ENCODE measurements at places on chromosomes 6 and 20.
A peak's percentile ranks its signal among the peaks of the same experiment; 100 is the strongest.

GRCh38 chr6:109007521-109007920 is 87.1 kb downstream of the SESN1 start:
- DNase-seq: no peak

- DNase-seq: no peak
Measured at GRCh38 chr20:59777331-59777725, 156.1 kb downstream of the SYCP2 start.

DNA sequence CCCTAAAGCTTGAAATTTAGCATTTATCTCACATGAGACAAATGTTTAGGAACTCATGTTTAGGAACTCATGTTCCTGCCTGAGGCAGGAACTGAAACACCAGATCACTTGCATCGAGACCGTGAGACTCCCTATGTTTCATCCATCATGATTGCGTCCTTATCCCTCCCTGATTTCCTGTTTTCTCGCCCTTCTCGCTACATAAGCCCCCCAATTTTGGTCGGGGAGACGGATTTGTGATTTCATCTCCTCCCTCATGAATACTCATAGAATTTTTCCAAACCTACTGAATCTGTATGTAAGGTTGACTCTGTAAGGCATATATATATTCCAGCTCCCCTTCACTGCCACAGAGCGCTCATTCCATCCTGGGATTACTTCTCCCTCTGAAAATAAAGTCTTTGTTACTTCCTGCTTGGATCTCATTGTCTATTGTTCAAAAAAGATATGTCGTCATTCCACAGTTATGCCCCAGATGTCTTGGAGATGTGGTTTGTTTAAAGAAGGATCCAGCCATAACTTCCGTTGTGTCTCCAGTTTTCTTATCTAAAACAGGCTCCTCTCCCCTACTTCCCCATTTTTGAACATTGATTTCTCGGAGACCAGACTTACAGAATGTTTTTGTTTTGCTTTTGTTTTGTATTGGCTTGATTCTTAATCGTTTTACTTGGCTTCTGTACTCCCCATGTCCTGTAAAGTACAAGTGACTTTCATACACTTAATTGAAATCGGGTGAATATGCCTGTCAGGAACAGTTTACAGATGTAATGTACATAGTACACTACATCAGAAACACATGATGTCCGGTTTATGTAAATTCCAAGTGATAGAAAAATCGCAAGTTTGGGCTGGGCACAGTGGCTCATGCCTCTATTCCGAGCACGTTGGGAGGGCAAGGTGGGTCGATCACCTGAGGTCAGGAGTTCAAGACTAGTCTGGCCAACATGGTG is 118.7 kb downstream of the HFE start:
- DNase-seq: no peak

- no peak for DNase-seq
Measured at GRCh38 chr6:129981598-129981997, 36.8 kb upstream of the L3MBTL3 start.

DNA sequence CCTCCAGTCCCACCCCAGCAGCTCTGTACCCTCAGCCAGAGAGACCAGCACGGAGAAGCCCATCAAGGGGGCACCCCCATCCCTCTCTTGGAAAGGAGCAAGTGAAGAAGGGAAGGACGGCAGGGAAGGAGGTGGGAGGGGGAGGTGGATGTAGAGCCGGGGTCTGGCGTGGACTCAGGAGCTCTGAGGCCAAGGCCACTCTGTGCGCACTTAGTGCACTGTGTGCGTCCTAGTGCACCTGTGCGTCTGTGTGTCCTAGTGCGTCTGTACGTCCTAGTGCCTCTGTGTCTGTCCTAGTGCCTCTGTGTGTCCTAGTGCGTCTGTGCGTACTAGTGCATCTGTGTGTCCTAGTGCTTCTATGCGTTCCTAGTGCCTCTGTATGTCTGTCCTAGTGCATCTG is 54.2 kb downstream of the DSTN start:
- DNase-seq: no peak

- no peak for DNase-seq
Measured at GRCh38 chr6:25635886-25636317, 16.1 kb upstream of the SCGN start.

- no peak for DNase-seq
Measured at GRCh38 chr20:50140339-50140859, 13.1 kb downstream of the PEDS1 start.

- DNase-seq: no peak
Measured at GRCh38 chr20:41047279-41047974, 18.8 kb downstream of the TOP1 start.

DNA sequence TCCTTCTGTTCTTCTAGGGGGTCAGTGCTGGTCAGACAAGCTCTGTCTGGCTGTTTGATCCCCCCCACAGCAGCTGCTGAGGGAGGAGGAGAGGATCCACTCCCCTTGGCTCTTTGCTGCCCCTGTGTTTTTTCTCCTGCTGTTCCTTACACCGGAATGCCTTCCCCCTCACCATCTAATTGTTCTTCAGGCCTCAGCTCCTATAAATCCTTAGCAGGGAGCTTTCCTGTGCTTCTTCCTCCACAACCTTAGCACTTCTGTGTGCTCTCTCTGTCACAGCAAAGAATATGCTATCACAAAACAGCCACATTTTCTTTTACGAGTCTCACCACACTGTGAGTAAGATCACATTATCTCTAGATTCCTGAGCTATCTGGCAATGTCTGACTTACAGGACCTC is 196.6 kb downstream of the OTOR start:
- no peak for DNase-seq

DNA sequence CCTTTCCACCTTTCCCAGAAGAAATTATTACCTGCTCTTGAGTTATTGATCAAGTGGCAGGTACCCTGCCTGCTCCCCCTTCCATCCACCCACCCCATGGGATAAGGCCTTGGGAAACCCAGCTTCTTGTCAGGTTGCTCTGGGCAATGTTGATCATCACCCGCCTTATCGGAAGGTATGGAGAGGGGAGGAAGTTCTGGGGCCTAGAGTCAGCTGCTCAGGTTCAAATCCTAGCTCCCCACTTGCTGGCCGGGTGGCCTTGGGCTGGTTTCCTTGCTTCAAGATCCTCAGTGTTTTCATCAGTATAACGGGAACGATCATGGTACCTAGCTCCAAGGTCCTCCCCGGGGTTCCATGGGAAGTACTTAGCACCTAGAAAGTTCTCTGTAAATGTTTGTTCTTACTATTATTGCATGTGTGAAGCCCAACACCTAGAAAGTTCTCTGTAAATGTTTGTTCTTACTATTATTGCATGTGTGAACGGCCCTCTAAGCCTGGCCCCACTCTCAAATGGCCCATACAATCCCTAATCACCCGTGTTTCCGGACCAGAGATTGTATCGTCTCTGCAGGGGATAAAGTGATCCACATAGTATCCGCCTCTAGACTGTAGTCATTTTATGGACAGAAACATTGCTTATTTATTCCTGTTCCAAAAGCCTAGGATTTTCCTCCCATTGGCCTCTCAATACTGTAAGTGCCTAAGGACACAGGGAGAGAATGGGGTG is 1.1 kb upstream of the PREX1 start:
- no peak for DNase-seq

GRCh38 chr6:56637640-56638039 is 5.0 kb downstream of the DST start:
- DNase-seq: no peak

DNA sequence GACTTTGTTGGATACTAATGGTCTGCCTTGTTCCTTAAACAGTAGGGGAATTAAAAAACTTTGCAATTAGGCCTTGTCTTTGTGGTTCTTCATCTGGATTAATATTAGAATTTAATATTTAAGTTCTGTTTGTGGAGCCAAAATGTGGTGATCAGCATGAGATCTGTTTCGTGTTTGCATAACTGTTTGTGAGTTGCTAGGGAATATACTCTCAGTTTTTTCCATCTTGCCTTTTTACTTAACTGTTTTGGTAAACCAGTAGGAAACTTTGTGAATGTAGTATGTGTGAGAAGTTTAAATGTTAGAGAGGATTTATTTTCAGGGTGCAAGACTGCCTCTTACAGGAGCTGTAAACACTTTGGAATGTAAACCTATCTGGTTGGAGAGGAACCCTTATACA is 35.6 kb downstream of the LRRC1 start:
- DNase-seq: no peak

GRCh38 chr6:2264932-2265331 is 19.5 kb upstream of the GMDS start:
- DNase-seq: no peak

GRCh38 chr6:39430871-39431523 is 108.5 kb upstream of the KCNK16 start:
- DNase-seq: no peak

GRCh38 chr20:42118409-42119125 is 500.4 kb upstream of the CHD6 start:
- no peak for DNase-seq

GRCh38 chr20:8639112-8639778 is 429.6 kb upstream of the PLCB4 start:
- DNase-seq: no peak

- no peak for DNase-seq
Measured at GRCh38 chr6:17851001-17851719, 136.3 kb downstream of the KIF13A start.

DNA sequence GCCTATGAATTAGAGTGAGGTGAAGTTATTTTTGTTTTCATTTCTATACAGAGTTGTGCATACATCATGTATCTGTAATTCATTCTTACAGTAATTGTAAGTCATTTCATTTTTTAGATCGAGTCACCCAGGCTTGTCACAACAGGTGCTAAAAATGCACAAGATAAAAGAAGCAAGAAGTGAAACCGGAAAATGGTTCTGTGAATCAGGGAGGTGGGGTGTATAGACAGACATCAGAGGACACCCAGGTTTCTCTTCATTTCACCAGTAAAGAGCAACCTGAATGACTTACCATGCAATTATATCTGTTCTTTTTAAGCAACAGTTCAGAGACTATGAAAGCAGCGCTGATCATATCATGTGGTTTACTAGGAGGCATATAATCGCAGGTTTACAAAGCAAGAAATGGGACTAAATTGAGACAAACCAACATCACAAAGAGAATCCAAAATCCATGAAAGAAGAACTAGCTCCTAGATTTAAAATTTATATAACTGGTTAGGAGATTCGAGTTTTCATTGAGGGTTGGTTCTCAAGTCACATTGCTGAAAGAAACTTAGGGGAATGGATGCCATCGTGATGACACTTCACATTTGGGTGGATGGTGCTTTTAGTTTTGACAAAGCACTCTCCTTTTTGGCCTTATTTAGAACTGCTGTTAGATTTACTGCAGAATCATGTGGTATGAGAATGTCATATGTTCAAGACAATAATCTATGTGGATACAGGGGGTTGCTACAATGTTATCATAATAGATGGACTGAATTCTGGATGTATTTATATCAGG is 27.9 kb upstream of the TBC1D7 start:
- no peak for DNase-seq

GRCh38 chr6:151689499-151690201 is 117.8 kb upstream of the ESR1 start:
- no peak for DNase-seq

DNA sequence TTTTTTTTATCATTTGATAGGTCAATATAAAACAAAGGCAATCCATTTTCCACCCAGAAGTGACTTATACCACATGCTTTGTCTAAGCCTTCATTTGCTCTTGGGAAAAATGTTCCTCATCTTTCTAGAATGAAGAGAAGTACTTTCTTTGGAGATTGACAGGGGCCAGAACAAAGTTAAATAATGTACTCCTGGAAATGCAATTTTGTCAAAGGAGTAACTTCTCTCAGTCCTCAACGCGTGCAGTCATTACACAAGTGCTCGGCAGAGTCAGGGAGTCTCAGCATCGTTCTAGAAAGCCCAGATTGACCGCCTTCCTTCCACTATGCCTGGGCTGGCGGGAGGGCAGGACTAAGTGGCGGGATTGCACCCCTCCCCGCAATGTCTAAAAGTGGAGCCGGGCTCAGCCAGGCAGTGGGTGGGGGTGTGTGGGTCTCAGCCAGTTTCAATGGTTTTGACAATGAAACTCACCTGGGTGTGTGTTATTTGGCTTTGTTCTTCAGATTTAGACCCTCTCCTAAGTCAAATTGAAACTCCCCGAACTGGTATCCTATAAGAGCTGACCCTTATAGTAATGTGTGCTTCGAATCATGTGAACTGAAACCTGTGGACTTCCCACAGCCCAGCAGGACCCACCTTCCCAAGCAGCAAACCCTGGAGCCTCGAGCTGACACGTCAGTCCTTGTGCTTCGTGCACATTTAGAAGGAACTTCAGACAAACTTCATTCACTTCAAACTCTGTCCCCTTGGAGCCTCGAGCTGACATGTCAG is 63.2 kb upstream of the DUSP22 start:
- DNase-seq: no peak

- no peak for DNase-seq
Measured at GRCh38 chr6:106439459-106439858, 78.9 kb downstream of the CRYBG1 start.

DNA sequence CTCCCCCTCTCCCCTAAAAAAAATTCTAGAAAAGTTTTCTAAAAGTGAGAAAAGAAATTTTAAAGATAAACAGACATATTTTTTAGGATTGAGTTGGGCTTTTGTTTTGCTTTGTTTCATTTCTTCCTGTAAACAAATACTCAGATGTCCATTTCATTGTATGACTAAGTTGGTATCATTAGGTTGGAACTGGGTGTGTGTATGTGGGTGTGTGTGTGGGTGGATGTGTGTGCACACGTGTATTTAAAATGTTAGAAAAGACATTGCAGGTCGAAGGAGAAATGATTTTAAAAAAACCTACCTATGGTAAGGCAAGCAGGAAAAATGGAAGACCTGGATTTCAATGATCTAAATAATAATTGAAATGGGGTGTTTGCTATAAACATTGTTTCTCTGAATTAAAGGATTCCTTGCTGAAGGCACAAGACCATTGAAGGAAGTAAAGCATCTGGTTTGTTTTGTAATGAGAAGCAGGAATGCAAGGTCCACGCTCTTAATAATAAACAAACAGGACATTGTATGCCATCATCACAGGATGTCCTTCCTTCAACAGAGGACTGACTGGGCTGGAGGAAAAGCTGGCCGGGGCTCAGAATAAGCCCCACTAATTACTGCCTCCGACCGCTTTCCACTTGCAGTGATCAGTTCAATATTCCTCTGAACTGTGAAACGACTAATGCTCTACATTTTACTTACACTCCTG is 996 bp upstream of the PRDM1 start:
- DNase-seq: no peak

DNA sequence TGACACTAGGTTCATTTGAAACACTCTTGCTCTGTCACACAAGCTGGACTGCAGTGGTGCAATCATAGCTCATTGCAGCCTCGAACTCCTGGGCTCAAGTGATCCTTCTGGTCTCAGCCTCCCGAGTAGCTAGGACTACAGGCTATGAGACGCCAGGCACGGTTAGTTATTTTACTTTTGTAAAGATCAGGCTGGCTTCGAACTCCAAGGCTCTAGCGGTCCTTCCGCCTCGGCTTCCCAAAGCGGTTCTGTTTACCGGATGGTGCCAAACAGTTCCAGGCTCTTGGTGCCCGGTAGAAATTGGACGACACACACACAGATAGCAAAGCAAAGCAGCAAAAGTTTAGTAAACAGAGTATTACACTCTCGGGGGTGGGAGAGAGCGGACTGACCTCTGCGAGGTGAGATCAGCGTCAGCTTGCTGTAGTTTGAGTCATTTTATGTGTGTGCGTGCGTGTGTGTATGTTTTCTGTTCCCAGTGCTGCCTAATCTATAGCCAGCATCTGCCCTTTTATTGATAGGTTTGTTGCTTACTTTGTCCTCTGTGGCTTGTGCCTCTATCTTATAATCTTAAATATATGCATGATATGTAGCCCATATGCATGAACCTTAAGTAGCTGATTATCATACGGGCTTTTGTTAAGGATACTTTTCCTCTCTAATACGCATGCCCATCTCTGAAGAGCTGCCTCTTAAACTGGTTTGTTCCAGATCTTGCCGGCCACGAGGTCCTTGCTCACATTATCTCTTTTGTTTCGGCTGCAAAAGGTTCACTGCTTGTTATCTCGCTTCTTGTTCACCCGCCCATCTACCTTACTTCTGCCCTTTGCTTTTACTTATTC is 75.2 kb downstream of the OR2B2 start:
- peak; percentile 57 for DNase-seq

GRCh38 chr6:30747300-30747687 is 2.9 kb upstream of the IER3 start:
- DNase-seq: no peak
